ENCODE measurements at places on chromosomes 6 and 20.
A peak's percentile ranks its signal among the peaks of the same experiment; 100 is the strongest.

DNA sequence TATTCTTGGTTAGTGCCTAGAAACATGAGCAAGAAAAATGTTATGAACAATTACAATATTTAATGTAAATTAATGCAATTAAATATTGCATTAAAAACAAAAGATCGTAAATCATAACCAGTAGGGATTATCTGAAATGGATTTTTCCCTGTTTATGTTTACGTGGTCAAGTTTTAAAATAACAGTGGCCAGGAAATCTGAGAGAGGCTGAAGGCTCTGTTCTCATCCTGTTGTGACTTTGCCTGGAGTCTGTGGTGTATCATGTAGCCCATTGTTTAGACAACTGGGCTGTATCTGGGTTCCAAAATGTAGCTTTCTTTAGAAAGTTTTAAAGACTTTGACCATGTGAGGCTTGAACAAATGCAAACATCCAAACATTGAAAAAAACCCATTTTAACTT, 2.4 kb downstream of the MYO6 start:
- DNase-seq, result no peak

GRCh38 chr6:31797588-31797987, 2.0 kb upstream of the VARS1 start:
- DNase-seq, result no peak

DNA sequence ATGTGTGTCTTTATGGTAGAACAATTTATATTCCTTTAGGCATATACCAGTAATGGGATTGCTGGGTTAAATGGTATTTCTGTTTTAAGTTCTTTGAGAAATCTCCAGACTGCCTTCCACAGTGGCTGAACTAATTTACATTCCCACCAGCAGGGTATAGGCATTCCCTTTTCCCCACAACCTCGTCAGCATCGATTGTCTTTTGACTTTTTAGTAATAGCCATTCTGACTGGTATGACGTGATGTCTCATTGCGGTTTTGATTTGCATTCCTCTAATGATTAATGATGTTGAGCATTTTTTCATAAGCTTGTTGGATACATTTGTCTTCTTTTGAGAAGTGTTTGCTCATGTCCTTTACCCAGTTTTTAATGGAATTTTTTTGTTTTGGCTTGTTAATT, 5.3 kb upstream of the TASP1 start:
- no peak for DNase-seq

DNA sequence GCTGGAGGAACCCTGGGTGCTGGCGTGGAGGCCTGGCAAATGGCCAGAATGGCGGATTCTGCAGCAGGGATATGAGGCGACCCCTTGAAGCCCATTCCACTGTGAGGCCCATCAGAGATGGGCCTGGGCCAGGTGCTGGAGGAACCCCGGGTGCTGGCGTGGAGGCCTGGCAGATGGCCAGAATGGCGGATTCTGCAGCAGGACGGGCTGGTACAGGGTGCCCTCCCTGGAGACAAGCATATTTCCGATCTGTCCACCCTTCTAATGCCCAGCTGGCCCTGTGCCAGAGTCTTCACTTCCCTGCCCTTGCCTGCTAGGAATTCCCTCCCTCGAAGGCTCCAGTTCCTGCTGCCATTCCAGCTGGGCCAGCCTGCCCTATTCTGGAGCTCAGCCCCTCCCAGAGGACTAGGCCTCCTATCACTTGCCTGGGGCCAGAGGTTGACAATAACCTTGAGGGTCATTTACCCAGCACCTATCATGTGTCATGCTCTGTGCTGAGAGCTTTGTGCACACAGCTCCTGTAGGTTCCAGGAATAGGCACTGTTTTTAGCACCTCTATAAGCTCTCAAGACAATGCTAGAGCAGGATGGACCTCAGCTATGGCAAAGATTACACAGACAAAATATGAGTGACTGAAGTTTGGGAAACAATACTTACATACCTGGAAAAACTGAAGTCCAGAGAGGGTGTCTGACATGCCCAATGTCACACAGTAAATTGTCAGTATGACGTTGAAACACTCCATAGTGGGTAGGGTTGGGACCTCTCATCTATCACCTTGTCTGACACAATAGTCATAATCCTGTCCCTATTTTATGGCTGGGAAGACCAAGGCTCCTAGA, 21.4 kb downstream of the SUN5 start:
- no peak for DNase-seq

GRCh38 chr6:150711584-150712504, 112.2 kb downstream of the PLEKHG1 start:
- no peak for DNase-seq

GRCh38 chr6:27908017-27908416, 4.2 kb downstream of the OR2B2 start:
- DNase-seq, result no peak

GRCh38 chr6:31794866-31795615, 511 bp downstream of the VARS1 start:
- DNase-seq, result peak; percentile 60

DNA sequence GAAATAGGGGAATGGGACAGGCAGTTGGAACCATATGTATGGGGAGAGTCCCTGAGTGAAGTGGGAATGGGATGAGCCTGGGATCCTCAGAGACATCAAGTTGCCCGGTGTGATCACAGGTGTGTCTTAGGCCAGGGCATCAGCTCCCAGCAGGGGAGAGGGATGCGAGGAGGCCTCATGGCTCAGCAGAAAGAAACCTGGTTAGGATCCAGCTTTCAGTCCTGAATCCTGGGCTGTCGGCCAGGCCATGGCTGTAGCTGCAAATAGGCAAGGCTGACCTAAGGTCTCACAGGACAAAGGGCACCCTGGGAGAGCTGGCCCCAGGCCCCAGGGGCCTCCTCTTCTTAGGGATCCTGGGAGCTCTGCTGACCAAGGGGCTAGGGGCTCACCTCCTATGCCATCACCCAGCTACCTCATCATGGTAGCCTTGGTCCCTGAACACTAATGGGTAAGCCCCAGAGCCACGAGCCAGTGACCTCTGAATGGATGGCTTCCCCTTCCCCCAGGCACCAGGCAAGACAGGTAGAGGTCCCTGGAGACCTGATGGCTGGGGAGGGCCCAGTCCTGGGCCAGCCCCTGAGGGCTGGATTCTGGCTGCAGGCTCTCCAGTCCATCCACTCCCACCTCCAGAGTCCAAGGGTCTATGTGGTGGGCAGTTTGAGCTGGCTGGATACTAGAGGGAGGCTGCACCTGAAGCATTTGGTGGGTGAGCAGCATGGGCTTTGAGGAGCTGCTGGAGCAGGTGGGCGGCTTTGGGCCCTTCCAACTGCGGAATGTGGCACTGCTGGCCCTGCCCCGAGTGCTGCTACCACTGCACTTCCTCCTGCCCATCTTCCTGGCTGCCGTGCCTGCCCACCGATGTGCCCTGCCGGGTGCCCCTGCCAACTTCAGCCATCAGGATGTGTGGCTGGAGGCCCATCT, at the start of gene SLC22A7:
SLC22A7 (plus strand) TSS at position 617 of the 921 bp plus-strand sequence; CDS start at position 716, 99 bp downstream.
- DNase-seq, result no peak

DNA sequence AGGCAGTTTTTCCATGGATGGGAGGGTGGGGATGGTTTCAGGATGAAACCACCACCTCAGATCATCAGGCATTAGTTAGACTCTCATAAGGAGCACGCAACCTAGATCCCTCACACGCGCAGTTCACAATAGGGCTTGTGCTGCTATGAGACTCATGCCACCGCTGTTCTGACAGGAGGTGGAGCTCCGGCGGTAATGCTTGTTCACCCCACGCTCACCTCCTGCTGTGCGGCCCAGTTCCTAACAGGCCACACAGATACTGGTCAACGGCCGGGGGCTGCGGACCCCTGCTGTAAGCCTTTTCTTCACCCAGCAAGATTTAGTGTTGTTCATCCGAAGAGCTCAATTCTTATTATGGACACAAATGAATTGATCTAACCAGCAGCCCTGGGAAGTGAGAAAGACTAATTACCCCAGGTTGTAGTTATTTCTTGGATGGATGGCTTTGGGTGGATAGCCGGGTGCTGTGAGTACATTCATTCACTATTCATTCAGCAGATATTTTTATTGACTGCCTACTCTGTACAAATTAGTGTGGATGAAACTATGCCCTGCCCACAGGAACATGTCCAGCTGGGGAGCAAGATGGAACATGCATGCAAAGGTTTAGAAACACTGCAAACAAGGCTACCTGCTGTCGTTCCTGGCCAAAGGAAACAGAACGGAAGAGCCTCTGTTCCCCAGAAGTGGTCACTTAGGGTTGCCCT, 57.2 kb downstream of the RIOK1 start:
- DNase-seq, result no peak

GRCh38 chr6:125804264-125804663, 13.5 kb downstream of the NCOA7 start:
- no peak for DNase-seq

DNA sequence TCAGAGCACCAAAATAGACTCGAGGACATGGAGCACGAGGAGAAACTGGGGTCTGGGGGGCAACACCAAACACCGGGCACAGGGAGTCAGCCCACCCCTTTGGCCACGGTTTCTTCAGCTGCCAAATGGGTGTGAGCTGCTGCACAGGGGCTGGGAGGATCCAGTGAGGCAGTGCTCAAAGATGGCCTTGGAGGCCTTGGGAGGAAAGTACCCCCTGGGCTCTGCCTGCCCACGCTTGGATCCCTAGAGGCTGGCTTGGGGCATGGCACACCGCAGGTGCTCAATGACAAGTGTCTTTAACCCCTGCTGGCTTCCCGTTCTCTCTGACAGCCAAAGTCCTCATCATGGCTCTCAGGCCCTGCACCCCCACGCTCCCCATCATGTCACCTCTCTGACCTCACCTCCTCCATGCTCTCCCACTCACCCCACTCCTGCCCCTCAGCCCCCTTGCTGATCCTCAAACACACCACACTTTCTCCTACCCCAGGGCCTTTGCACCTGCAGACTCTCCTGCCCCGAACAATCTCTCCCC, 190.3 kb downstream of the ANKRD60 start:
- no peak for DNase-seq

DNA sequence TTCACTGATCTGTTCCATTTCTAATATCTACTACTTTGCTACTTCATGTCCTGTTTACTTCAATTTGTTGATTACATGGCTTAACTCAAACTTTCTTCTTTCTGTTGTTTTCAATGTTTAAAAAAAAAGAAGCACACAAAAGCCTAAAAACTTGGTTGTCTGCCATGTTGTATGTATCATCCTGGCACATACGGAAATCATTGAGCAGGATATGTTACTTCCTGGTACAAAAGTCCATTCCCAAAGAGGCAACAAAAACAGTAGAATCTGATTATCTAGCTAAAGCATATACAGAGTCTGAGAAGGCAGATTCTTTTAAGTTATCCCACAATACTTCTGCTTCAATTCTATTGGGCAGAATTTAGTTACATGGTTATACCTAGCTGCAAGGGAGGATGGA, 14.5 kb upstream of the COL12A1 start:
- no peak for DNase-seq

DNA sequence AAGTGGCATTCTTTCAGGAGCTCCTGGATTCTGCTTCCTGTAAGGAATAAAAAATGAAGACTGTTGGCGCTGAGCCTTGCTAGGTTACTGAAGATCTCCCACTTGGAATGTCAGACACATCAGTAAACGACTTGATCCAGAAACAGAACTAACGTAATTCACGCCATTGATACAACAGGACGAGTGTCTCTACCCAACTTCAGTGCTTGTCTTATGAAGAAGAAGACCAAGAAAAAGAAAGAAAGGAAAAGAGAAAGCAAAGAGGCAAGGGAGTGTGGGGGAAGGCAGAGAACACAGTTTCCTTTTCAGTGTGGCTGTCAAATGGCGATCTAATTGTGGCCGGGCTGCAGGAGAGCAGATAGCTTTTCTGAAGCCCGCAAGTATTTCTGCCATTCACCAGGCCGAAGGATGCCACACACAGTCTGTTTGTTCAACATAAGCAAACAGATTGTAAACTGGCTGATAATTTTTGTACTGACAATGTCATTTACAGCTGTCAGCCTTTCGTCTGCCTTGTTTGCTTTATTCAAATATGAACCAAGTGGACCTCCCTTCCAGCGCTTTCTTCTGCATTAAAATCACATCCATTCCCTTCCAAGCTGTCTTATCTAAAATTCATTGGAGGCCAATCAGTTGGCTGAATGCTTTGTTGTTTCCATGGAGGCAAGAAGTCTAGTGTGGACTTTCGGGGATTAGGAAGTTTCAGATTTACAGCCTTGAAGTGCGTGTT, 180.6 kb downstream of the FOXA2 start:
- no peak for DNase-seq

DNA sequence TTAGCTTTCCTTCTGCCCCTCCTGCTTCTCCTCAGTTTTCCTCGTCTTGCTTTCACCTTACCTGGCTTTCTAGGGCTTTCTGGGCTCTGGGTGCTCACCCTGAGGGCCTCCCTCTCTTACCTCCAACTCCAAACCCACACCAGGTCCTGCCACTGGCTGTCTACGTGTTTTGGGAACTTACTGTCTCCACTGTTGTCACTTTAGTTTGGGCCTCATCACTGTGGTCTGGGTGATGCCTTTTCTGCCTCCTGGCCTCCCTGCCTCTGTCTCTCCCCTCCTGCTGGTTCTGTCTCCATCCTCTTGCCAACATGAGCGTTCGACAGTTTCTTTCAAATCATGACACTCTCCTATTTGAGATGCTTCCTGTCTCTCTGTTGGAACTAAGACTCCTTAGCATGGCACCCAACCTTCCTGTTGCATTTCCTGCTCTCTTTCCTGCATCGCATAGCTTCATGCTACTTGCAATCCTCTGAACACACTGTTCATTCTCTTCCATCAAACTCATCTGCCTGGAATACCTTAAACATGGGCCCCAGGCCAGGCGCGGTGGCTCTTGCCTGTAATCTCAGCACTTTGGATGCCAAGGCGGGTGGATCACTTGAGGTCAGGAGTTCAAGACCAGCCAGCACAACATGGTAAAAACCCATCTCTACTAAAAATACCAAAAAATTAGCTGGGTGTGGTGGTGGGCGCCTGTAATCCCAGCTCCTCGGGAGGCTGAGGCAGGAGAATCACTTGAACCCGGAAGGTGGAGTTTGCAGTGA, 5.5 kb downstream of the CD40 start:
- DNase-seq, result no peak

DNA sequence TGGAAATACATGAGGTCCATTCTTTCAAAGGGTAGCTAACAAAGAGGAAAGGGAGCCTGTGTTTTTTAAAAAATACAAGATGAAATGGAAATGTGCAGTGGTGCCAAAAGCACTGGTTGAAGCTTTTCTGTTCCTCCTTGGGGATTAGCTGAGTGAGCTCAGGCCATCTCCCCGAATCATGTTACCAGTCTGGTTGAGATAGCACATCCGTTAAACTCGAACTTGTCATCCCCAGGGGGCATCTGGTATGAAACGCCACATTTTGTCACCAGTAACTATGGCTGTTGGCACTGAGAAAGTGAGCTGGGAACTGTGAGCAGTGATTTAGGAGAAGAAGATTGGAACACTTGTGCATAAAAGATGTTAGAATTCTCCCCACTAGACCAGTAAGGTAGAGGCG, 196.2 kb downstream of the SAMD5 start:
- DNase-seq, result no peak

- DNase-seq, result no peak
Observed at GRCh38 chr6:100261486-100261885, 203.2 kb downstream of the SIM1 start.

DNA sequence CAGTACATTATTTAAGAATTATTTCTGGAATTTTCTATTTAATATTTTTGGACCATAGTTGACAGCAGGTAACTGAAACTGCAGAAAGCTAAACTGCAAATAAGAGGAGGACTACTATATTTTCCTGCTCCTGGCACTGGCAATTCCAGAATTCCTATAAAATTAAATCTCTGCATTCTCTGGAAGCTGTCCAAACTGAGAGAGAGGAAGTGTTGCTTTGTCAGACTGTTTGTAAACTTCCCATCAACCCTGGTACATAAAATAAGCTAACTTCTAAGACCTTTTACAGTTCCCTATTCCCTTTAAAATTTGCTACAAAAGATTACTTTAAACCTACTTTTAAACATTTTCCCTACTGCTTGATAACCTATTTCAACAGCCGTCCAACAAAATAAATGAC, 196.1 kb upstream of the RUNX2 start:
- peak; percentile 5 for DNase-seq

- no peak for DNase-seq
Observed at GRCh38 chr20:38296433-38296832, 7.5 kb upstream of the BPI start.
